Kidney tubule cell (primary cell): ENCODE measurements at places on chromosomes 2 and 18.

DNA sequence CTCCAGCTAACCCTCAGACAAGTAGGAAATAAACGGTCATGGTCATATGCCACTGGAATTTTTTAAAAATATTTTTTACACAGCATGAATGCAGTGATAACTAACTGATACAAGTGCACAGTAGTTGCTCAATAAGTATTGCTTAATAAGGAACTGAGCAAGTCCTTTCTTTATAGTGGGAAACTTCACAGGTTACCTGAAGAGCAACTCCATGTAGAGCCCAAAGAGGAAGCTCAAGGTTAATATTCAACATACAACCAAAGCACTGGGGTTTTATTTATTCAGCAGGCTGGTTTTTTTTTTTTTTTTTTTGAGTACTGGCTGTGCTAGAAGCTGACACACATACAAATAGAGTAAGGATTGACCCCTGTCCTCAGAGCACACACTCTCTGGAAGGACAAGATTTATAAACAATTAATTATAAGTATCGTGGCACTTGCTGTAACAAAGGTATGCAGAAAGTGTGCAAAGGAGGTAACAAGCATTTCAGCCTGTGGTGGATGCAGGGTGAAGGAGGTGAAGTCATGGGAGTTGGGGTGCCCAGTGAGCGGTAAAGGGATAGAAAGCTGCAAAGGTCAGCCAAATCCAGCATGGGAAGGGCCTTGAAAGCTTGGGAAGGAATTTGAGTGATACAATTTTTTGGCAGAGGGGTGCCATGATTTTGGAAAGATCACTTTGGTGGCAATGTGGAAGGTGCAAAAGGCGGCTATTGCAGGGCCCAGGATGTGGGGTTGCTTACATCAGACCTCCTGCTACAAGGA is 52.7 kb downstream of the ATOH8 start:
- DNase-seq = peak; percentile 81

DNA sequence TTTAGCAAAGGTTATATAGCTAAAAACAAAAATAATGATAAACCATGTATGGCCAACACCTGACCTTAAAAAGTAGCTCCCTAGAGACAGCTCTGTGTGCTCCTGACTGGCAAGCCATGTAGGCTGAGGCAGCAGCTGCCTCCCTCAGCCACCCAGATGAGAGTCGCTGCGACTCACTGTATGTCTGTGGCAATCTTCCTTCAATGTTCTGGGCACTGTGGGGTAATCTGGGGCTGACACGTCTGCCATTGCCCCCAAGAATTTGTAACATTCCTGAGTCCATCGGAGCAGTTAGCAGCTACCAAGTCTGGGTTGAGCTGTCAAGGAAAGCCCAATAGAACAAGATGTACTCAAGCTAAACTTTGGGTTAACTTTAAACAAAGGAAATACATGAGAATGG is 106.4 kb upstream of the DAPL1 start:
- DNase-seq = peak; percentile 92

DNA sequence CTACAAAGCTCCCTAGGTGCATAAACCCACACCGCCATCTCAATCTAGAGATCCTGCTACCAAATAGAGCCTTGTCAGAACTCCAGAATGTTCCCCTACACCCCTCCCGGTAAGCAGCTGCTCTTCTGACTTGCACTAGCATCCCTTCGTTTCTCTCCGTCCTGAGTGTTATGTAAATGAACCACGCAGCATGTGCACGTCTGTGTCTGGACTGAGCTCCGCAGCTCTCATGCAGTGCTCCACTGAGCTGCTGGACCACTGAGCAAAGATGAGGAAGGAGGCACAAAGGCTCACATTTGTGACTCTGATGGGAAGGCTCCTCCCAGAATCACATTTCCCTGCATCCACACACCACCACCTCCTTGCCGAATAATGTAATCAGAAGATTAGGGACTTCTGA is 203.6 kb downstream of the MYT1L start:
- no peak for DNase-seq

DNA sequence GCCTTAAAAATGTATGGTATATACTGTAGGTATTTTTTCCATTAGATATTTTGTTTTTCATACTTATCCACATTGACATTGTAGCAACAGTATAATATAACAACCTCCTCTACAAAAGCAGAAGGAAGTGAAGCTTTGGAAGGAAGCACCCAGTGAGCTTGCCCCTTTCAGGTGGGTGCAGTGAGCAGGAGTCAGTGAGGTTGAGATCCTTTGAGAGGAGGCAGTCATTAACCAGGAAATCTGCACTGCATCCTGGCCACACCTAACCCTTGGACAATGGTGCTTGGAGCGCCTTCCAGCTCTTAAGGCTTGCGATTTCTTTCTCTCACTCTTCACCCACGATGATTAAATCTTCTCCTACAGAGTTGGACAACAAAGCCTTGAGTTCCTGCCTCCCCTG is 13.9 kb downstream of the IL37 start:
- DNase-seq = peak; percentile 68

GRCh38 chr18:29874519-29875098 is 1167.9 kb downstream of the DSC3 start:
- peak; percentile 27 for DNase-seq

DNA sequence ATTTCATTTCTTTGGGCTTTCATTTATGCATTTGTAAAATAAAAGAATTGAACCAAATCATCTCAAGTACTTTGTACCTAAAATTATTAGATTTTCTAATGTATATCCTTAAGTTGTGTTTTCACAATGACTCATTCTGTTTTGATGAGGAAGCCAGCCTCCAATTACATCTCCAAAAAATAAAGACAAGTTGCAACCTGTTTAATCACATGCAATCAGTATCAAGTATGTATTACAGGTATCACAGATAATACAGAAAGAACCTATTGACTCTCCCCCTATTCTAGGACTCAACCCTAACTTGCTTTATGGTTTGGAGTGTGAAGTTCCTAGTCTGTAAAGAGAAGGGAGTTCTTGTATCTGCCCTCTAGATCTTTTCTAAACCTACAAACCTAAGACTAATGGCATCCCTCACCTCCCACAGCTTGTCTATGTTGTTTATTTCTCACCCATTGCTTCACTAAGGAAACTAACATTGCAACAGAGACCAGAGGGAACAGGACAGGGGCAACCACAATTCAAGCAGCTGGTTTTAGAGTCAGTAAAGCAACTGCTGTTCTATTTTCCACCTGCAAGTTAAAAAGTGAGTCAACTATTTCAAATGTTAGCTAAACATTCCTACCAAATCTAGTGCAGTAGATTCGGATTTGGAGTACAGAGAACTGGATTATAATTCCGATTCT is 141.1 kb upstream of the ETAA1 start:
- DNase-seq = peak; percentile 30
